Stimulated activated CD8-positive, alpha-beta memory T cell treated with anti-CD3 and anti-CD28 coated beads, Interleukin-2, amount 100 ng/mL, for 1 hour (primary cell): ENCODE measurements at places on chromosomes 12 and 14.
A peak's percentile ranks its signal among the peaks of the same experiment; 100 is the strongest.

DNA sequence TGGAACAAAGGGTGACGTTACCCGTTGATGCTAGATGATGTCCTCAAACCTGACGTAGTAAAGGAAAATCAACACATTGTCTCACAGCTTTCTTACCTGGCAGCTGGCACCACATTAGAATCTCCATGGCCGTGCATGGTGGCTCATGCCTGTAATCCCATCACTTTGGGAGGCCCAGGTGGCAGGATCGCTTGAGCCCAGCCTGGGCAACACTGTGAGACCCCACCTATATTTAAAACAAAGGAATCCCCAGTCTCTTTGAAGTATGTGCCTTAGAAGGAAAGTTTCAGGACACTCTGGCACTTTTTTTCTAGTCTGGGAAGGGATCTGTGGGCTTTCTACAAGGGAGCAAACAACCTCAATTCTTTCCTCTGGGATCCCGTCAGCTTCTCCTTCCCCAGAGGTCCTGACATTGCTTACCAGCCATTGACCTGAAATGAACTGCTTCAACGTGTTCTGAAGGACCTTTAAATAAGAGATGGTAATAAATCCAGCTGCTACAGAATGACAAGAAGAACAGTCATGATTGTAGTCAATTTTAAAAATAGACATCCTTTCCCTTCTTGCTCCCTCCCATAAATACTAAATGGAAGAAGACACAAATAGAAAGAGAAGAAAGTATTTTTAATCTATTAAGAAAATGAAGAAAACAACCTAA lies 33.7 kb upstream of the TTC7B start:
- no peak for DNase-seq

DNA sequence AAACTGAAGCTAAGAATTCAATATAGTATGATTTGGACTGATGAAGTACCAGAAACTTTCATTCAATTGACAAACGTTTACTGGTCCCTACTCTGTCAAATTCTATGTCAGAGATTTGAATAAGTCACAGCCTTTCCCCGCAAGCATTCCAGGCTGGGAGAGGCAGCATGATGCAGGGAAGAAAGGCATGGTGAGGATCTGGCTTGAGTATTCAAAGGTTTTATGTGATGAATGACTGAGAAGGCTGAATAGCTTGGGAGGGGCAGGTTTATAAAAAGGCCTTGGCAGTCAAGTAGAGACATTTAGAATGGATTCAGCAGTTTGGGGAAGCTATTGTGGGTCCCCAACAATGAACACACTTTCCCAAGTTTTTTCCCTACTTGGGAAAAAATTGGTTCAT lies 431.8 kb downstream of the DPF3 start:
- DNase-seq = no peak

- DNase-seq = peak; percentile 2
These were observed 2.2 kb downstream of the BAZ1A start for GRCh38 chr14:34872822-34873588.

DNA sequence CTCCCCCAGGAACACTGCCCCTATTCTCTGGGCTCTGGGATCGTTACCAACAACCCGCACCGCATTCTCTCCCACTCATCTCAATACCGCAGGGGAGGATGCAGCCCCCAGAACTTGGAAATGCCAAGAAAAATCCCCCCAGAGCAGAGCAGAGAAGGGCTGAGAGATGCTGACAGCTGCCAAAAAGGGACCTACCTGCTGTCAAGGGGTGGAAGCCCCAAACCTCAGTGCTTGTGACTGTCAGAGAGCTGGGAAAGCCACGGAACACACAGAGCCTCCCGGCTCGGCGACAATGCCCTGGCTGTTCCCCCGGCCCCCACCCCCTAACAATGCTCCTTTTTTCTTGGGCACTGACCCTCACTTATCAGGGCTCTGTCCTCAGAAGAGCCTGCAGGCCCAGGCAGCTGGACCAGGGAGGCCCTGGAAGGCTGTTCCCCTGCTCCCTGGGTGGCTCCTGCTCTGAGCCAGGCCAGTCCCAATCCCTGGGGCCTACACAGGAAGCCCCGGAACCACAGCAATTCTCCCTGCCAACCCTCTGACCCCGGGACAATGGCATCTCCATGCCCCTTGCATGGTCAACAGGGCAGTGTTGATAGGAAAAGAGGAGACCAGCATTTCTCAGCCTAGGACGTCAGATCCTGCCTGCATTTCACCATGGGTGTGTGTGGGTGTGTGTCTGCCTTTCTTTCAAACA lies 78.9 kb downstream of the ITPK1 start:
- no peak for DNase-seq

DNA sequence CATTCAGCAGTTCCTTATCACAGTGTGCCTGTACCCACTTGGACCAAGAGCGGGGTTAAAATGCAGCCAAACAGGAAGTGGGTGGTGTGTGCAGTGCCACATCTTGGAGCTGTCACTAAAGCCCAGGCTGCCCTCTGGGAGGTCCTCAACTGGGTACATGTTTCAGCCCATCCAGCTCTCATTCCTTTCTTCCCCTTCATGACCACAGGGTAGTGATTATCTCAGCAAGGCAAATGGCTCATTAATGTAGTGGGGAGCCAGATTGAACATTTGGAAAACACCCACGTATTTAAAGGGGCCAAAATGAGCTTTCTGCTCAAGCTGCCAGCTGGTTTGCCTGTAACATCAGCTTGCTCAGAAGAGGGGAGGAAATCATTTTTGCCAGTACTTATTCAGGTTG lies 210.8 kb upstream of the BTG1 start:
- no peak for DNase-seq

- no peak for DNase-seq
These were observed 55.3 kb upstream of the AMN start for GRCh38 chr14:102866982-102867761.

DNA sequence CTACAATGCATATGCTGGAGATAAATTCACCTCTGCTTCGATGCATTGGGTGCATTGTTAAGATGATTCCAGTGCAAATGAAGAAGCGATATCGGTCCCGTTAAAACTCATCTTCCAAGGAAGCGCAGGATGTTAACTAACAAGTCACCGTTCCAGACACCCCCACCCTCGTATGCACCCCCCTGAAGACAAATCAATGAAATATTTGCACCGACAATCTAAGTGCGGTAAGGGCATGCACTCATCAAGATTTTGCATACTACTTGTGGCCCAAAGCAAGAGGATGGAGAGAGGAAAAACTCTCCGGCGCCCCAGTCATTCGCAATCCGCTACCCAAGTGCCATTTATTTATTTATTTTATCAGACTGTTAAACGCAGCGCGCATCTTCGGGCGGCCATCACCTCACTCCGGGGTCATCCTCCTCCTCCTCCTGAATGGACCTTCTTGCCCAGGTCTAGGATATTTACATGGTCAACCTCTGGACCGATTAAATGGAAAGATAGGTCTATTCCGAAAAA lies 1.2 kb downstream of the NOVA1 start:
- no peak for DNase-seq

DNA sequence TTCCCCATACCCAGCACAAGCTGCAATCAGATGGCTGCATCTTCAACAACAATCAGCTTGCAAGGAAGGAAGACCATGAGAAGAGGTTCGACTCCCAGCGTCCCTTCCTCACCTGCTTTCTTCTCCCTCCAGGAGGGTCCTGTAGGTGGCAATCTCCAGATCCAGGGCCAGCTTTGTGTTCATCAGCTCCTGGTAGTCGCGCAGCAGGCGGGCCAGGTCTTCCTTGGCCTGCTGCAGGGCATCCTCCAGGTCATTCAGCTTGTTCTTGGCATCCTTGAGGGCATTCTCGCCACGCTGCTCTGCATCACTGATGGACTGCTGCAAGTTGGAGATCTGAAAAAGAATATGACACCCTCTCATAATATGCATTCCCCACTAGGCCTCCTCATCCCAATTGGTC lies 4.0 kb downstream of the KRT1 start:
- DNase-seq = no peak
